ENCODE measurements at places on chromosomes 16 and 17. TPM values are rescaled to one million over a fixed set of nuclear protein-coding genes. Genes with fewer than 3 reads are reported as not detected.

- peak; percentile 53 for DNase-seq
Measured at GRCh38 chr16:67719778-67720144, 645 bp upstream of the GFOD2 start.

- no peak for DNase-seq
Measured at GRCh38 chr17:81482673-81483072, 29.9 kb downstream of the ACTG1 start.

SPNS2 gene
- 17.9 TPM for polyA plus RNA-seq

DNA sequence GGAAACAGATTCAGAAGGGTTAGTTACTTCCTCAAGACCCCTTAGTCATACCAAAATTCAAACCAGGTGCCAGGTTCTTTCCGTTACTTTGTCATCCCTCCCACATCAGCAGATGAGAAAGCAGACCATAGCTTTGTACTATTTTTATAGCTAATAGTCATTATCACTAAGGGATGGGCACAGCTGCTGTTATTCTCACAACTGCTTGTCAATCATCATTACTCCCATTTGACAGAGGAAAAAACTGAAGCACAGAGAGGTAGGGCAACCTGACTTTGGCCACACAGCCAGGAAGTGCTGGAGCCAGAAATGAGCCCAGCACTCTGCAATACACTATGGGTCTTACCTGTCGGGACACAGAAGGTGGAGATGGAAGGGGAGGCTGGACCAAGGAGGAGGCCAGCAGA, 30.0 kb downstream of the TEKT5 start:
- no peak for DNase-seq

DNA sequence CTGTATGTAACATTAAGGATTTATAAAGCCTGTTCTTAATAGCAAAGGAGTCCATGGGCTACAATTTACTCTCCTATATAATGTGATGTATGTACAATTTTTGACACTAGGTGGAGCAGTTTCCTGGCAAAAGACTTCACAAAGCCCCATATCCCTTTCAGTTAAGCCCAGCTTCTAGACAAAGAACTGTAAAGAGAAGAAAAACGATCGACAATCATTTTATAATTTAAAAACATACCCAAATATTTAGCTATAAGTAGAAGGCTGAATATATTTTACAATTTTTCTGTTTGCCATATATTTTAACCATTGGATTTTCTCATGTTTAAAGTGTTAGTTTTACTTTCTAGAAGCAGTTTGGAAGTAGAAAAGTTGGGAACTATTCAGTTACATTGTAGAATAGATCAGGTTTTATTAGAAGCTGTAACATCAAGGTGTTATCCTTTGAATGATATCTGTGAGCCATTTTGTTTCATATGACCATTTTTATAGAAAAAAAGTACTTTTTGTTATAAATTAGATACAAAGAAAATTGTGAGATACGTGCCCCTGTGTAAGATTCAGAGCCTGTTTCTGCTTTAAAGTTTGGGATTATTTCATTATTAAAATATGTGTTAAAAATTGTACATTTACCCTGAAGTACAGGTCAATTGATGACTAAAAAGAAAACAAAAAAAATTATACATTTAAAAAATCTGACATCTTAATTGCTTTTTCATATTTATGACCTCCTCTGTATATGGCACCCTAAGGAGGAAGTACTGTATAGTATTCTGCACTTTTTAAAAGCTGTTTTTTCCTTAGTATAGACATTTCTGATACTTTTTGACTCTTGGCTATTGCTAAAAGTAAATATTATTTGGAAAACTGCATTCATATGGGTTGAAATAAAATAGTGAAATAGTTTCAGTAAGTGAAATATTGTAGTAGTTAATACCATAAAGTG, 46.3 kb downstream of the VMP1 start:
- peak; percentile 84 for DNase-seq
